ENCODE measurements at places on chromosomes 7 and 10.

GRCh38 chr7:31882187-31882586 lies 188.0 kb downstream of the PDE1C start:
- no peak for DNase-seq

GRCh38 chr7:155216475-155217272 lies 81.0 kb upstream of the INSIG1 start:
- no peak for DNase-seq

DNA sequence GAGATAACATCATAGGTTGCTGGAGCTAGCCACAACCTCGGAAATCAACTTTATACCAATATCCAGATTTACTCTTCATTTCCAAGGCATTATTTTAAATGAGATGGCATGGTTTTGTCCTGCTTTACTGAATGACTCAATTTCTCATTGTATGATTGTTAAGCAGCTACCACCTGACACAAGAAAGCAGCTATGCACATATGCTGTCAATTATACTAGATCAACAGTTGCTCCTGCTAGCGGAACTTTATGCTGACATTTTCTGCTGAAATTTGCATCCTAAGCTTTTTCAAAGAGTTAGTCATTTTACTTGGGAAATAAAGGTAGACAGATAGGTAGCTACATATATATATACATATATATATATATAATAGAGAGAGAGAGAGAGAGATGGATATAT lies 8.9 kb upstream of the CH25H start:
- DNase-seq, result no peak

- peak; percentile 33 for DNase-seq
These were observed 900 bp upstream of the MICALL2 start for GRCh38 chr7:1459920-1460820.

DNA sequence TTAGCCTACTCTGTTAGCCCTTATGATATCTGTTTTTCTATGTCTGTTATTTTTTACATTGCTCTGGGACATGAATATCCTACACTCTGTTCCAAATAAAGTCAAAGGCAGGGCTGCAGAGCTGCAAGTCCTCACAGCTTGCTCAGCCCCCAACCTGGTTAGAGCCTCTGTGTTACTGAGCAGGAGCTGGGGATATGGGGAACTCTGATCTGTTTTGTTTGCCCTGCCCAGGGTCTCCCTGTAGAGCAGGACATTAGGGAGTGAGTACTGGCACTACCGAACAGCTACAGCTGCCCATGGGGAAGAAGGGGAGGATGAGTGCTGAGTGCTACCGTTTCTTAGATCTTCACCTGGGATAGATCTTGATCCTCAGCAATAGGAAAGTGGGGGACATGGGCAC lies 32.8 kb upstream of the FGL2 start:
- no peak for DNase-seq

DNA sequence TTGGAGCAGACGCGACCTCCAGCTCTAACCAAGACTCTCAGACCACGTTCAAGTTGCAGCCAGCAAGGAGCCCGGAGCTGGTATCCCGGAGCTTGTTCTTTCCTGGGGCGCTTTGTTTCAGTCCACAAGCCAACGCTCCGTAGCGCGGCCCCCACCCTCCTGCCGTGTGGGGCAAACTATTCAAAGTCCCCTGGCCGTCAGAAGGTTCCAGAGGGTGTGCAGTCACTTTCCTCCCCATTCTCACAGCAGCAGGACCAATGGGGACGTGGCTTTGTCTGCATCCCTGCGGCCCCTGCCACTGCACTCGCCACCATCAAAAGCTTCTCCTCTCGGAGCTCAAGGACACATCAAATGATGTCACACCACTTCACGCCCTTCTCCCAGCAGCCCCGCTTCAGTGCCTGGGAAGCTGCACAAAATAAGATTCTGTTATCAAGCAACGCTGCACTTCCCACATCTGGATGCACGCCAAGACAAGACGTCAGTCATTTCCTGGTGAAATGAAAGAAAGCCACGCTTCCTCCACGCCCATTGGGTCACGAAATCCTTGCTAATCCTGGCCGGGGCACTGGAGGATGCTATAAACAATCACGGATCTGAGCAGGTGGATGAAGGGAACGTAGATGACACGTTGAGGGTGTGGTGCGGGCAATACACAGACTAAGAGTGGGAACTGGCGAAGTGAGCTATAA lies 348.2 kb downstream of the PTPRN2 start:
- no peak for DNase-seq

DNA sequence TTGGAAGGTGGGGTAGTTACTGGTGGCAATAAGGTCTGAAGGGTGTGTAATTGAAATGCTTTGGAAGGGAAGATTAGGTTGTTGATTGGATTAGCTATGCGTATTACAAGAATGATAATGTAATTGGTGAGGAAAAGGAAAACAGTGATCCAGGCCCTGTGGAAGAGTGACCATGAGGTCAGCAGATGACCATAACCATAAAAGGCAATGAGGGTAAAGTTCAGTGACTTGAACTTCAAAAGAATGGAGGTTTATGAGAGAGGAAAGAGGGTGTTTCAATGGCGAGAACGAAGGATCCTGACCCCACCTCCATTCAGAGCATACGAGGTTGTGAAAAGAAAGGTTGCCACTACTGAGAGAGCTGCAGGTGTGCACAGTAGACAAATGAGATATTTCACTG lies 439.7 kb downstream of the CCSER2 start:
- DNase-seq, result no peak

DNA sequence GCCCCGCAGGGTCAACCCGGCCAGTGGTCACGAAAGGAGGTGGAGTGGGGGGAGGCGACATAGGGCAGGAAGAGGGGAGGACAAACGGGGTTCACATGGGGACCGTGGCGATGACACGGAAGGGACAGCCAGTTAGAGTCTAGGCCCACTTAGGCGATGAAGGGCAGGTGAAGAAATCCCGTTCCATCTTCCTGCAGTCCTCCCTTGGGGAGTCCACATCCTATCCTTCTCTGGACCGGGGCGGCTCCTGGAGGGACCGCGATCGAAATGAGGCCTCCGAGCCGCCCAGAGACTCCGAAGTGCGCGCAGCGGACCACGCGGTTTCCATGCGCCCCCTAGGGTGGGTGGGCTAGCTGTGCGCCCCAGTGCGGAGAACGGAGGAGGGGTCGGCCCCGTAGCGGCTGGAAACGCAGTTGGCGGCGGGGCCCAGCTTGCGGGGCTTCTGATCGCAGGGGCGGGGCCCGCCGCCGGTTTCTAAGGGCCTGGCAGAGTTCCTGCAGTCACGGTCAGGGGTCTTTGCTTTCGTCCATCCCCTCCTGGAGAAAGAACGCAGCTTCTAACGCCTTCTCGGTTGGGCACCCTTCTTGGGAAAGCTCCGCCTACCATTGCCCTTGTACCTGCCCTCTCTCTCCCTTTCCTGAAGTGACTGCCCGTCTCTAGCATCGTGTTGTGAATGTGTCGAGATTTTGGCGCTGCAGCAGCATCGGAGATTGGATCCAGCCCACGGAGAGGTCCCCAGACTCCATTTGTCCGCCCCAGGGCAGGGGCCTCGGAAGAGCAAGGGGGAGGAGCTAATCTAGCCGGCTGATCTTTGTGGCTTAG lies 17.9 kb upstream of the TMEM225B start:
- peak; percentile 68 for DNase-seq

DNA sequence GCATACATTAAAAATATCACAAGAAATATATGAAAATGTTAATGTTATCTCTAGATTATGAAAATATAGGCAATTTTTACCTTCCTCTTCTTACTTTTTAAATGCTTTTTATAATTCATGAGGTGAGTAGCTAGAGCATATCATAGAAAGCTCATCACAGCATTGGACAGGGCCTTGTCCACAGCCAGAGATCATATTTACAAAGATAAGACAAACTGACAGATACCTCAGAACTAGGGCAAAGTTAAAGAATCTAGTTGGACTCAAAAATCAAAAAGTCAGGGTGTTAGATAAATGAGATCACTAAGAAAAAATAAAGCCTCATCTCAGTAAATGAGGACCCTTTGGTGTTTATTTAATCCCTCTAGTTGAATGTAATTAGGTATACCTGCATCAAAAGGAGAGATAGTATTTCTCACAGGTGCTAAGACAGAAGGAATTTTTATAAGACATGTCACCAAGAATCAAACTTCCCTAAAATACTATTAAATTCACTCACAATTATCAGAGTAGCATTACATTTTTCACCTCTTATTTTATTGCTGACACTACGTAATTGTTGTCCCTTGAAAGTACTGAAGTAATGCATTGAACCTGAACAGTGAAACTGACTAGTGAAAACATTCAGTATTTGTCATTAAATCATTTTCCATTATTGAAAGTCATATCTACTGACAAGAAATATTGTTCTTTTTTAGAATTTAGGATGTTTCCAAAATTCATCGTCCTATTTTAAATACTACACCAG lies 25.6 kb downstream of the CFAP69 start:
- DNase-seq, result no peak

DNA sequence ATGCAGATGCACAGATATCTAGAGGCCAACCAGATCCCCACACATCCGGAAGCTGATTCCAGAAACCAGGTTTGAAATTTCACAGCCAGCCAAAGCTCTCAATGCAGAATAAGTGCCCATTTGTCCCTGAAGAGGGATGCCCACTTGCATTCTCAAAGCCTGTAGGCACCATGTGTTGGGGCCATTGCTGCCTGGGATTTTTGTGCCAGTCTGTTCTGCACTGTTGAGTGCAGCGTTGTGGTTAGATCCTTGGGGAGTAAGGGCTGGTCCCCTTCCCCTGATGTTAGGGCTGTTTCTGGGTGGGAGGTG lies 62.4 kb downstream of the EEPD1 start:
- DNase-seq, result no peak

DNA sequence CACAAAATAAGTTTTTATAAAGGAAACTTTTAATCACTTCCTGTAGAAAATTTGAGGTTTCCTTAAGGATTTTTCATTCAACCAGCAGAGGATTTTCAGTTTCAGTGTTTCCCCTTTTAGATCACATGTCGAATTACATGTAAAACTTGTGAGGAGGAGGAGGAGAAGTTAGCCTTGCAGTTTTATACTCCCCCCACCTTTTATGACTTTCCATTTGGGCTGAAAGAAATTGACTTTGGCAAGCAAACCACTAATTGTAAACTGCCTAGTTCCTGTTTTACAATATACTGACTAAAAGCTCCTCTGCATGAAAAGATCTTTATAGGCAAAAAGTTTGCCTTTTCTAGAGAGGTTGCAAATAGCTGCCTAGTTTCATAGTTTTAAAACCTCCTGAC lies 3.0 kb downstream of the BAMBI start:
- DNase-seq, result no peak

DNA sequence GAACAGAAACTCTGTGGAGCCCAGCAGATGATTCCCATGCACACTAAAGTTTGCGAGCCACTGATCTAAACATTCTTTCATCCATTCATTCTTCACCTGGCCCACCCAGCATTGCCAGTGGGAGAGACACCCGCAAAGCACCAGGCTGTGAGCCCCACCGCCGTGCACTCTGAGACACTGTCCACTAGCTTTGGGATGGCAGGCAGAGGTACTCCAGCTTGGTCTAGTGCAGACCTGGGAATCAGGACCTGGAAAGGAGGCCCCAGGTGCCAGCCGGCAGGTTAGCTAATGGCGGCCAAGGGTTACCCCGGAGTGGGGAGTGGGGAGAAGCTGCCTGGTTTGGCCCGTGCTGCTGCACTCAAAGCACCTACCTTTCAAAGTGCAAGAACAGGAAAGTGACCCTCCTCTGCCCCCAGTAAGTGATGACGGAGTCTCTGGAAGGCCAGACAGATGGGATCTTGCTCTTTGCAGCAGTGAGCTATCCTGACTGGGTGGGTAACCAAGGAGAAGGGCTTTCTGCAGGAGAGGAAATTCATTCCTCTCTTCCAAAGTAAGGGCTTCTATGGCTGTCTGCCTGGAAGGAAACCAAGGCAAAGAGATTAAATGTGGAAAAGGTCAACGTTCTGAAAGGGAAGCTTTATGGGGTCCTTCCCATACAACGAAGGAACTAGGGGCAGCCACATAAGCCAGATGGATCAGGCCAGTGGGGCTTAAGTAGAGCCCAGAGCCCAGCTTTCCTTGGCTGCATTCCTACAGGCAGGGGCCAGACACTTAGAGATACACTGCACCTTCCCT lies 74.2 kb upstream of the LRRC4 start:
- DNase-seq, result no peak

DNA sequence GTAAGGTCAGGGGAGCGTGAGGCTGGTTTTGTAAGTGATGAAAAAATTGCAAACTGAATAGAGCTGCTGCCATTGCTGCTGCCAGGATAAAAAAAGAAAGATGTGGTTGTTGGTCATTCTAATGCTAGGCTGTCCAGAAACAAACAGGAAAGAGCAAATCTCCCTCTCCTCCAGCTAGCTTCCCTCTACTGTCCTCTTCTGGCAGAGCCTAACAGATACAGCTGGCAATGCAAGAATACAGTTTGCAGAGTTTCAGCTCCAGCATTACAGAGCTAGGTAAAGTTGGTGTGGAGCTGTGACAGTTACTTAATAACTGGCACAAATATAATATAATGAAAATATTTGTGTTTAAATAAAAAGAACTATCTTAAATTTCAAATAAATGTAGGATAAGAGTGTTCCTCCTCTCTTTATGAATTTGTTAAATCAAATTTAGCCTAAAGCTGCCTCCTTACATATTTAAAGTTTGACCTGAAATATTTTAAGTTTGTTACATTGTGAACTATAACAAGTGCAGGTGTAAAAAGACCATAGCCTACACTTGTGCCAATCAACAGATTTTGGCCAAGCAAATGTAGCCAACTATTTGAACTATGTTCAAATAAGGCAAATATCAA lies 407.7 kb downstream of the SH2D4B start:
- DNase-seq, result no peak

GRCh38 chr7:99844328-99844727 lies 16.5 kb downstream of the CYP3A43 start:
- DNase-seq, result no peak

DNA sequence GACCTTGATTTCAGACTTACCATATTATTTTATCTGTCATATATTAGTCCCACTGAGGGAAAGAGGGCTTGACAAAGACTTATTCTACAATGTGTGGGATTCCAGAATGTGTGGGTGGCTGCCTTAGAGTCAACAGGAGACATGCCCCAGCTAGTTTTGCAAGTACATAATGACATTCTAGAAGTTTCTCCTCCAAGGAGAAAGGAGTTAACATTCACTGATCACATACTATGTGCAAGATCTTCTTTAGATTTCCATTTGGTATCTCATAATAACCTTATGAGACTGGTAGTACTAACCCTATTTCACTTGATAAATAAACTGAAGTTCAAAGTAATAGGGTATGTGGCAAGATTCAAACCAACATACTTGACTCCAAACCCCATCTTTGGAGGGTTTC lies 25.2 kb downstream of the IRF5 start:
- no peak for DNase-seq

- DNase-seq, result no peak
These were observed 50.8 kb downstream of the ALOX5 start for GRCh38 chr10:45424668-45425404.

GRCh38 chr7:122628651-122629411 lies 70.1 kb downstream of the RNF133 start:
- DNase-seq, result no peak

DNA sequence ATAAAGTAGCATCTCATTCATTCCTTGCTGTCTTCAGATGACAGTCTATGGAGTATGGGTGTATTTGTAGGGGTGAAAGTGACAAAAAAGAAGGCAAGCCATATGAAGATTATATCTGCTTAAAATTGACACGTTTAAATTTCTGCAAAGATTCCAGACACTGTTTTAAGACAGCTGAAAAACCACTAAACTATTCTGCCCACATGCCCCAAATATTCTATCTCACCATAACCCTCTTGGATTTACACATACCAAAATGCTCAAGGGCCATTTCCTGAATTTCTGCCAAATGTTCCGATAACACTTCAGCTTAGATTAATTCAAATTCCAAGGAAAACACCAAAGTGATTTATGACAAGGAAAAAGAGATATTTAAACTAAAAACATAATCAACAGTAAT lies 99.9 kb upstream of the IL6 start:
- DNase-seq, result no peak

GRCh38 chr10:130889780-130890179 lies 421.7 kb downstream of the TCERG1L start:
- DNase-seq, result no peak

- DNase-seq, result no peak
These were observed 18.8 kb downstream of the SGPL1 start for GRCh38 chr10:70834441-70835151.

Measured in activated CD8-positive, alpha-beta T cell treated with anti-CD3 and anti-CD28 coated beads for 36 hours (primary cell).